ENCODE measurements at places on chromosomes 2 and 18.

- DNase-seq: peak; percentile 23
Observed at GRCh38 chr2:42567364-42567763, 1.1 kb upstream of the MTA3 start.

- no peak for DNase-seq
Observed at GRCh38 chr2:217383620-217384019, 523.8 kb upstream of the TNP1 start.

- DNase-seq: no peak
Observed at GRCh38 chr18:71001597-71001996, 712.8 kb downstream of the SOCS6 start.

- DNase-seq: peak; percentile 70
Observed at GRCh38 chr18:64399566-64399965, 250.7 kb upstream of the LINC00305 start.

DNA sequence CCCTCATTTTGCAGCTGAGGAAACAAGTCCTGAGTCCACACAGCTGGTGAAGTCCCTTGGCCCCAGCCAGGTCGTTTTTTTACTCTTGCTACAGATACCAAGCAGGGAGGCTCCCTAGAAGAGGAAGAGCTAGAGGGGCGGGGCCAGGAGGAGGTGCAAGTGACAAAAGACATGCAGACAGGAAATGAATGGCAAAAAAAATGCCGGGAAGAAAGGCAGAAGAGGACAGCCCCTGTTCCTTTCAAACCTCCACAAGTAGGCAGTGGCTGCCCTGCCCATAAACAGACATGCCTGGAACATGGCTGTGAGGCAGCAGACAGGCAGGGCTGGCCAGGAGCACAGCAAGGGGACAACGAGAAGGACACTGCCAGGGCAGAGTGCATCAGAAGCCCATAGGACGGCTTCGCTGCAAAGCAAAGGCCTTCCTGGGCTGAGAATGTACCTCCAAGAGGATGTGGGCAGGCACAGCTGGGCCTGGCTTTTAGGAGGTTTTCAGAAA, 108.7 kb downstream of the ZBTB7C start:
- DNase-seq: no peak

DNA sequence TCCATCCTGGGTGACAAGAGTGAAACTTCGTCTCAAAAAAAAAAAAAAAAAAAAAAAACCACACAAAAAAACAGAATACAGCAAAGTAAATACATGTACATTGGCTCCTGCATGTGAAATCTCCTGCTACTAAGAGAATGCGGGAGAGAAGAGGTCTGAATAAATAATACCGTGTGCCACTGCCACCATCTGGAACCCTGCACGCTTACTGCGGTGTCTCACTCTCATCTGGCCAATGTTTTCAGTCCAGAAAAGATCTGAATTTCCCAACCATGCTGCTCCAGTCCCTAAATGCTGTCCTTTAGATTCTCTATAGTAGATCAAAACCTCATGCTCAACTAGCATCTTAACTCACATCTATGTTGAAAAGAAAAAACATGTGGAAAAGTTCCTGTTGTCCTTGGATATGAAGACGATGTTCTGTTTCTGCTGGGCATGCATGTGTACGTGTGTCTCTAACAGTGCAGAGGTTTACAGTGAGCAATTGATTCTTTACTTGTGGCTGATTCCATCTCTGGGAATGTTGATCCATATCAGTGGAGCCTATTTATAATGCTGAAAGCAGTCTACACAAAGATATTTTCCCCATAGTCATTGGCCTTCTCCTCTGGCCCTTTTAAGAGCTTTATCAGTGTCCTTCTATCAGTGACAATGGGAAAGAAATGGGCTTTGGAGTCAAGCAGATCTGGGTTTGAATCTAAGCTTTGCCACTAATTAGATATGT, 11.9 kb downstream of the STON1 start:
- no peak for DNase-seq

DNA sequence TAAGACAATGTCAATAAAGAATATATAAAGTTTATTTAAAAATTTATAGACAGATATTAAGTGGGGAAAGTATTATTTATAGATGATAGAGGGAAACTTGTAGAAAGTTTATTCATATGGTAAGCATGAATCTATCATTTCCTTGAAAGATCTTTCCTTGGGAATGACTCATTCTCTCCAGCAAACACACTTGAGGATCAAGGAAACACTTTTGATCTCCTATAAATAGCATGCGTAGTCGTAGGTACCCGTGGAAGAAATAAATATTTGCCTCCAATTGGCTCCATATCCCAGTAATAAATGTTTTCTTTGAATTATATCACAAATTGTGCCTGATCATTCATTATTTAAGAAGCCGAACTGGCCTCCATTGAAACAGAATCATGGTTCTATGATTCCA, 483.4 kb downstream of the RNF144A start:
- DNase-seq: no peak

DNA sequence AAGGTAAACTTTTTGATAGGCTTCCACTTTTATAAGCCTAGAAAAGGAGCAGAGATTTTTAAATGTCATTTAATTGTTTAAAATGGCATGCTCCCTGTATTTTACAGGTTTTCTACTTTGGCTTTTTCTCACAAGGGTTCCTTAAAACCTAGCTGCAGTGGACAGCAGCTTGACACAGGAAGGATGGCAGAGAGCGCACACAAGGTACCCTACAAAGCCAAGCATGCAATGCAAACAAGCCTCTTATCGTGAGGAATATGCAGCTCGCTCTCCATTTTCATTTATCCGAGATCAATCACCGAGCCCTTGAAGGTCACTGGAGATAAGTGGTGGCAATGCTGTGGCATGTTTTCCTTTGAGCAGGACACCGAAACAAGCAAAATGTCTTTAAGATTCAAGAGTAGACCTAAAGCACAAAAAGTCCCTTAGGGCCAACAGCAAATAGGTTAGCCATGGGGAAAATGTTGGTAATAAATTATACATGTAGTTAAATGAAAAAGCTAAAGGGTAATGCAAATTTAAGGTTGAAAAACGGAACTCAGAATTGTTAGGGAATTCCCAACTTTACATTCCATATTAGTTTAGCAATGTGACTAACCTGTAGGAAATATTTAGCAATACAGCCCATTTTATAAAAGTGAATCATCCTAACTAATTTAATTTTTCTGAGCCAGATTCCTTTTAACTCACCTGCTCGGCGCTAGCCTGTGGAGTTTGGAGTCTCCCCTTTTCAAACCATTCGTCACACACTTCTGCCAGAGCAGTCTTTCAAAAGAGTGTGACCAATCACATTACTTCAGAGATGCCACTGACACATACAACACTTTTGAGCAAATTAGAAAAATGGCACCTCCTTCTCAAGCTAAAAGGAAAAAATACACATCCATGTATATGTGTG, 337.9 kb upstream of the PKDCC start:
- no peak for DNase-seq

DNA sequence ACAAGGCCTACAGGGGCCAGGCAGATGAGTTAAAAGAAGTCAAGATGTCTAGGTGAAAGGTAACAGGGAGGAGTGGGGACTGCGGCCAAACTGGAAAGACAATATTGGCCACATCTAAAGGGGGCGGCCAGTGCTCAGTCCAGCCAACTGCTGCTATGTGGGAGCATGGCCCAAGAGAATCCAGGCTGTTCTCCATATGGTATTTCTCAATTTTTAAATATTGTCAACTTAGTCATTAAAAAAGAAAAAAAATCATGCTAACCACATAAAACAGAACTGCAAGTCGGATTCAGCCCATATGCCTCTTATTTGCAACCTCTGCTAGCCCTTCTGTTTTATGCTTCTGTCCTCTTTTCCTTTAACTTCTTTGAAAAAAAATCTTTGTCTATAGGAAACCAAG, 14.8 kb downstream of the TRABD2A start:
- DNase-seq: no peak

GRCh38 chr2:67290451-67291290, 106.5 kb upstream of the ETAA1 start:
- no peak for DNase-seq

DNA sequence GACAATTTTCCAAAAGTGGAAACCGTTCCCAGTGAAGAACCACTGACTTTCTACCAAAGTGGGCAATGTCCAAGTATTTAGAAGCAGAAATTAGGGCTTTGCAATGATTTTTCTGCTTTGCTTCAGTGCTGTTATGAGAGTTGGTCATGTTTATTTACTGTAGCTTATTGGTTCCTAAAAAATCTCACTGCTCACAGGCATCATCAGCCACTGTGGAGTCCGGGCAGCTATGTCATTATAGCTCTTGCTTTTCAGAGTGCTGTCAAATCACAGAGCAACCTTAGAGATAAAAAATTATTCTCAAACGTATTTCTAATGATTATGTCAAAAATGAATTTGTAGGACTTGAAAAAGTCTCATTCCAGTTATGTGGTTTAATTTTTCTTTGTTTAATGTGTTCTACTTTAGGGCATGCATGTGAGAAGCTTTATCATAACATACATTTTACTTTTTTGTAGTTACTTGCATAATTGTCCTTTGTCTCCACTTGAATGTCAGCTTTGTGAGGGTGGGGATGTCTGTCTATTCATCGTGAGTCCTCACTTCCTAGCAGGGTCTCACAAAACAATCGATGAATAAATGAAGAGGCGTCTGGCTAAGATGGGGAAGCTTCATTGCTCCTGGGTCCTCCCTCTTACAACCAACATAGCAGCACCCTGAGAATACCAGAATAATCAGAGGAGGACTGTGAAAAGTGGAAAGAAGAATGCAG, 117.6 kb downstream of the TPGS2 start:
- DNase-seq: no peak

DNA sequence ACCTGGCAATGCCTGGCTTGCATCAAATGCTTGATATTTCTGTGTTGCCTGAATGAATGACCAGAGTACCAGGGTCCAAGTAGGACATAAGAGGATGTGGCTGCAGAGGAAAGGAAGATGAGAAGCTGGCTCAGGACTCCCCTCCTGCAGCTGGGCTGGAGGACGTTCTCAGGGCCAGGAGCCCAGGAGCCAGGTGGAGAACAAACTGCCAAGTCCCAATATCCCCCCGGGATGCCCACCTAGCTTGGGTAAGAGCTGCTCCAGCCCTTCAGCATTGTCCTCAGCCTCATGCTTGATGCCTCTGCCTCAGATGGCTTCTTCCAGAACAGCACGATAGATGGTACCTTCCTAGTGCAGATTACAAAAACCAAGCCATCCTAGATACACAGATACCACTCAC, 8.6 kb upstream of the ATP6V1B1 start:
- DNase-seq: no peak

GRCh38 chr18:22060361-22060760, 109.0 kb upstream of the GATA6 start:
- DNase-seq: no peak

GRCh38 chr2:174436351-174436750, 40.8 kb downstream of the SCRN3 start:
- no peak for DNase-seq

DNA sequence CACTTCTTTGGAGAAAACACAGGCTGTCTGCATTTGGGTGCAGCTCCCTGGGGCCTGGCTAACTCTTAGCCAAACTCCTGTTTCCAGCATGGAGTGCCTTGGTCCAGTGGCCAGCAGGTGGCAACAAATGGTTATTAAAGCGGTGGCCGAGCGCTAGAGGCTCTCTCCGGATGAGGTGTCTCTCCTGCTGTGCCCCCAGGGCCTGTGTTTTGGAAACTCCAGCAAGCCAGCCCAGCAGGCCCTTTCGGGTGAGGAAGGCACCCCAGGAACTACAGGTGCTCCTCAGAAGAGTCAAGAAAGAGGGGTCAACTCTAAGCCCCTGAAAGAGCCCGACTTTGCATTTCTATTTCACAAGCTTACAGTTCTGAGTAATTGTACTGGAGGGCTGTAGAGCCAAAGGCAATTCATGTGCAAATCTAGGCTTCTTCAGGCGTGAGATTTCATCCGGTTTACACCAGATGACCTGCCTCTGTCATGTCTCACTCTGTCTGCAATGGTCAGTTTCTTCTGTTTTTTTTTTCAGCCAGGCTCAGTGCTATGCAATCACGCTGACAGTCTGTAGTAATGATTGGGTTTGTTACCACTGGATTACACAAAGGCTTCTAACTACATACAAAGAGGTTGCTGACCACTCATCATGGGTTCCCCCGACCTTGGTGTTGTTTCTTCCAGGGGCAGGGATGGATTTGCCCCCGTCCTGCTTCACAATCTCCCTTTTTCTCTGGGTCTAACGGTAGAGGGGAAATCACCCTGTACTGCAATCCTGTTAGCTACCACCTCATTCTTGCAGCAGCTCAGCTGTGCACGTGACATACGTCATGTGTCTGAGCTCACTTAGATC, 7.6 kb upstream of the CHRNA1 start:
- DNase-seq: peak; percentile 78

DNA sequence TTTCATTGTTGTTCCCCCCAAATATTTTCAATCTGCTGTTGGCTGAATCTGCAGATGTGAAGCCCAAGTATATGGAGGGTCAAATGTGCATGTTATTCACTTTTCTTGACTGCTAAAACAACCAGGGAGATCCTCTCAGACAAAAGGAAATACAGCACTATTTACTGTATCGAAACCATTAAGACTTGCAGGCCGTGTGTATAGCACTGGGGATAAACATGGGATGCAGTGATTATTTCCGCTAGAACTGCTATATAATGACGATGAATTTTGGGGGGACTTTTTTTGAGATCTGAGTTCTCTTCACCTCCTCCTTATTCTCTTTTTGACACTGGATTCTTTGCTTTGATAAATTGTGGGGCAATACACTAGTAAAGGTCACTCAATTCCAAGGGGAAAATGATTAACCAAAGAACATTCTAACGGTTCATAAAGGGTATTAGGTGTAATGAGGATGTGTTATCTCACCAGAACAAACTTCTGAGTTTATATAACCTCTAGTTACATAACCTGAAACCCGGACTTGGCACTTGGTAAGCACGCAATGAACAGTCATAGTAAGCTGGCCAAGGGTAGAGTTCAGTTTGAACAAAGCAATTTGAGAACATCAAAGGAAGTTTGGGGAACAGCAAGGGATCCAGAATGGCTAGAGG, 3.5 kb upstream of the UGT1A1 start:
- DNase-seq: no peak

DNA sequence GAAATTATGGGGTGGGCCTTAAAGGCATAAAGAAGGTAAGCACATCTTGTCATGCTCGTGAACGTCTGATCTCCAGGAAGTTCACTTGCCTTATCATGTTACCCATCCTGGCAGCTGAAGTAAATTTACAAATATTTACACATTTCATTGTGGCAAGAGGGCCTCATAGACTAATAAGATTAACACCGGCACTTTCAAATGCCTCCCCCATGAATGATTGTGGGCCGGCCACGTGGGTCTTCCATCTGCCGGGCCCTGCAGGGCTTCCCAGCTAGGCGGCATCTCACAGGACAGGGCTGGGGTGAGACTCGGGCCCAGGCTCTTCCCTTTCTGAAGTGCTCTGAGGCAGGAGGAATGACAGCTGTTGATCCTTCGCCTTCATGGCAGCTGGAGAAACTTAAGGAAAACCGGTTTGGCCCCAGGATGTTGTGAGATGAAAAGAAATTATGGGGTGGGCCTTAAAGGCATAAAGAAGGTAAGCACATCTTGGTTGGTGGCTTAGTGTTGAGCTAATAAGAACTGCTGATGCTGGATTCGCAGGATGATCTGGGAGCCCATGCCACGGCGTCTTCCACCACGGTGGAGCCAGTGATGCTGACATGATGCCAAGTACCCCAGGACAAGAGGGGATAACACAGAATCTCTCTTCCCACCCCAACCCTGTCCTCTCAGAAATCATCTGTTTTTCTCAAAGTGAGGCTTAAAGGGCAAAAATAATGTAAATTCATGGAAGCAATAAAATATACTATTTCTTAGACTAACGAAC, 176.3 kb downstream of the SEPTIN10 start:
- no peak for DNase-seq

GRCh38 chr2:3128786-3129185, 248.8 kb downstream of the EIPR1 start:
- no peak for DNase-seq

- no peak for DNase-seq
Observed at GRCh38 chr18:25494888-25495287, 142.9 kb upstream of the ZNF521 start.
